GM23248 (cell line): ENCODE measurements at places on chromosomes 12 and 14.

GRCh38 chr12:40999210-40999609 lies 188.9 kb upstream of the PDZRN4 start:
- no peak for DNase-seq

GRCh38 chr12:129064209-129064855 lies 211.1 kb downstream of the GLT1D1 start:
- DNase-seq: no peak

GRCh38 chr12:94046626-94047410 lies 101.6 kb upstream of the PLXNC1 start:
- peak; percentile 13 for DNase-seq

DNA sequence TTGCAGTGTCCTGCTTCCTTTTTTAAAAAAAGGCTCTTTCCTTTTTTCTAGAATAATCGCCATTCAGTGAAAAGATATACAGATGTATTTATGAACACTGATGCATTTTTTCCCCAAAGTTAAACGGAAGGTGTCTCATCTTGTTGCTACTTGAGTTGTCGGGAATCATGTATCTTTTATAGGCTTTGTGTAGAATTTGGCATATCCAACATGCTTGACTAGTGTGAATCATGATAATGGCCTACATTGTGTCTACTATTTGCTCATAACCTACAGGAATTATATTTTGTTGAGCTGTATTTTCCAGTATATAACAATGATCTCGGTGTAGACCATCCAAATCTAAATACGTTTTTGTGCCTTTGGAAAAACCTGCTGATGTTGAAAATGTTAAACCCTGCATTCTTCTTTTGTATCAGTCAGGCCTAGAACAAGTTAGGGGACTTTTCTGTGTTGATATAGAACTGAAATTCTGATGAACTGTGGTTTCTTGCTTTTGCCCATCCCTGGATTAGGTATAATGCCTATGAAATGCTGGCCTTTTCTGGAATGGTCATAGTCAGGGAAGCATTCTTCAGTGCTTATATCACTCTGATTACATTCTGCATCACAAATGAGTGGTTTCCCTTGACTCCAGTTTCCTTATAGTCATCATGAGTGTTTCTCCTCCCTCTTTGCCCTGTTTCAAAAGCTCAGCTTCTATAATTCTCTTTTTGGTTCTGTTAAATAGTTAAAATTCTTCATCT lies 10.8 kb downstream of the BMAL2 start:
- DNase-seq: peak; percentile 94

- no peak for DNase-seq
Observed at GRCh38 chr12:127060933-127061332, 1206.0 kb upstream of the TMEM132C start.

GRCh38 chr12:9333161-9333560 lies 125.0 kb upstream of the PZP start:
- DNase-seq: no peak

- no peak for DNase-seq
Observed at GRCh38 chr14:33671556-33671955, 279.3 kb downstream of the EGLN3 start.

DNA sequence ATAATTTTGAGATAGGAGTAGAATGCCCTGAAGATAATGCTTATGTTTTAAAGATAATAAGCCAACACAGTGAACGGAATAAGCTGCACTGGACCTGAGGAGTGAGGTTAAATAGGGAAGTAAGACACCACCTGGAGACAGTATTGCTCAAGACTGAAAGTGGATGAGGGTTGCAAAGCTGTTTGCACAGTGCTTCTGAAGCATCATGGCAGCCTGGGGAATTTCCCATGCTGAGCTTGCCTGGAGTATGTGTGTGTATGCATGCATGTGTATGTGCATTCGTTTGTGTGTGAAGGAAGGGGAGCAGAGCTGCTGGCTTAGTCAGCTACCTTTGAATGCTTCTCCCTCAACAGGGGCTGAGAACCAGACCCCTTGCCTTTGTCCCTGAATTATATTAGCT lies 35.8 kb downstream of the BHLHE41 start:
- DNase-seq: no peak
